ENCODE measurements at places on chromosomes 2 and 18.

DNA sequence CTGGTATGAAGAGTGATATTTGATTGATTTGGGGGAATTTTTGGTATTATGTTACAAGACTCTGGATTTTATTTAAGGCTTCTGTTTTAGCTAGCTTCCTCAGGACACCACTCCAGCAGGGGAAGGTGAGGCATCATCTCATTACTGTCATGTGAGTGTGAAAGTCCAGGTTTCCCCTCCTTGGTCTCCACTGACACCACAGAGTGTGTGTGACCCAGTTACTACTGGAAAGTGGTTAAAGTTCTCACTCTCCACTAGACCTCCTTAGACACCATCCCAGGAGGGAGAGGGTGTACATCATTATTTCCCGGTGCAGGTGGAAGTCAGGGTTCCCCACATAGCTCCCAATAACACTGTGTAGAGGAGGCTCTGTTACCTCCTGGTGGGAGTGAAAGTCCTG lies 35.8 kb upstream of the EPG5 start:
- DNase-seq: no peak

GRCh38 chr2:241546771-241547498 lies 11.6 kb upstream of the BOK start:
- no peak for DNase-seq

- DNase-seq: no peak
Observed at GRCh38 chr2:143532061-143532460, 402.8 kb downstream of the ARHGAP15 start.

DNA sequence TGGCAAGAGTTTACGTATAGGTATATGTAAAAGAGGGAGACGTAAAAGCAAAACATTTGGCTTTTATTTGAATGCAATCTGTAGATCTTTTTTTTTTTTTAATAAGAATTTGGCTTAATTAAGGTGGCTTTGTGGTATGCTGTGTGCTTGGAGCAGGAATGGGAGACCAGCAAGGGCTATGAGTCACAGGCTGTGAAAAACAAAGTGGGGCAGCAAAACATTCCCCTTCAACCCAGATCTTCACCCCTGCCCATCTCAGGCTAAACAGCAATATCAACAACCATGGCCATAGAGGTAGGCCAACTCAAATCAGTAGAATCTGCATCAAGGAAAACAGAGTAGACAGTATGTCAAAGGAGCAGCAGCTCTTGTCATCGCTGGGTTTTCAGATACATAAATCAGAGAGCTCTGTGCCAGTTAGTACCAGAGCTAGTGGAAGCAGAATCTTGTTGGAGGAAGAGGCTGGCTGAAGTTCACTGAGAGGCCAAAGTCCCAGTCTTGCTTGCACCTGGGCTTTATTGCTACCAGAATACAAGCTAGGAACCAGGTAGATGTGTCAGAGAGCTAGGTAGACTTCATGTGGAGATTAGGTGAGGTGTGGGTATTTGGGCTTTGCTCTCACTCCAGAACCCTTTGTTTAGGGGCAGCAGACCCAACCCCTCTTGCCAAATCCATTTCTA lies 191.5 kb upstream of the FANCL start:
- no peak for DNase-seq

DNA sequence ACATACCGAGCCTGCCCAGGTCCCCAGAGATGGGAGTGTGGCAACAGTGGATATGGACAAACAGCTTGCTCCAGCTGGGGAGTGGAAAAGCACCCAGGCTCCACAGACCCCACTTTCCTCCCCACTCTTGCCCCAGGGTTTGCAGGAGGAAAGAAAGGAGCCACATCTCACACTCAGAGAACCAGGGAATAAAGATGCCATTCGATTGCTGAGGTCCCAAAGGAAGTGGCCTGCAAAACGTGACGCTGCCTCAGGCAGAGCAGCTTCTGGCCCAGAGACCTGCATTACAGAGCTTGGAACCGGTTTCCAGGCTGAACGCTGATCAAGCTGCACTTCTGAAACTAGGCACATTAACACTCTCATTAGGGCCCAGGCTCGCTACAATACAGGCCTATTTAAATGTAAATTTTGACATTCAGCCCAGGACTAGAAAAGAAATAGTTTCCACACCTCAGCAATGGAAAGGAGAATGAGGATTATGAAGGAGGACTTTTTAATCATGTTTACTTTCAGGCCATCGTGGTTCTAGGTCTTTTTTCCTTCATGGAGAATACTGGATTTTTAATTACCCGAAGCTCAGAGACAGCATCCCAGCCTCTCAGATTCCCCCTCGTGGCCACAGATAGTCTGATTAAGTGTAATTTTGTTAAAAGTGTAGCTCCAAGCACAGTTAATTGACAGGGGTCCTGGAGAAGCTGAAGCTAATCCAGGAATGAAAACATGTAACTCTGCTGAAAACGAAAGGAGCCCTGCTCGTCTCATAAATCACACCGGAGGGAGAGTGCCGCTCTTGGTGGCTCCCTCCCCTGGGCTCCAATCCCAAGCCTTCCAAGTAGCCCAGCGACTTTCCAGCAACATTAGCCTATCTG lies 221.3 kb upstream of the RAB6C start:
- no peak for DNase-seq

DNA sequence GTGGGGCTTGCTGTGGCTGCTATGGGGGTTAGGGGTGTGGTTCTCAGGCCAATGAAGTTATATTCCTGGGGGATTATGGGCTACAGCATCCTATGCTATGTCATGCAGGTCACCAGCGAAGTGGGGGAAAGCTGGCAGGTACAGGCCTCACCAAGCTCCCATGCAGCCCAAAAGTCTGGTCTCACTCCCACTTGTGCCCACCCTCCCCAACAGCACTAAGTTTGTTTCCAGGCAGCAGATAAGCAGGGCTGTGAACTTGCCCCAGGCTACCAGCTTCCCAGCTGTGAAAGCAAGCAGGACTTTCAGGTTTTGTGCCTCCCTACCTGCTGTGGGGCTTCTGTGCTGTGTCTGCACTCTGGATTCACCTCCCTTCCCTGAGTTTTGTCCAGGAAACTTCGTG lies 469.7 kb downstream of the CPS1 start:
- no peak for DNase-seq

GRCh38 chr18:36901277-36901701 lies 72.4 kb downstream of the KIAA1328 start:
- no peak for DNase-seq

DNA sequence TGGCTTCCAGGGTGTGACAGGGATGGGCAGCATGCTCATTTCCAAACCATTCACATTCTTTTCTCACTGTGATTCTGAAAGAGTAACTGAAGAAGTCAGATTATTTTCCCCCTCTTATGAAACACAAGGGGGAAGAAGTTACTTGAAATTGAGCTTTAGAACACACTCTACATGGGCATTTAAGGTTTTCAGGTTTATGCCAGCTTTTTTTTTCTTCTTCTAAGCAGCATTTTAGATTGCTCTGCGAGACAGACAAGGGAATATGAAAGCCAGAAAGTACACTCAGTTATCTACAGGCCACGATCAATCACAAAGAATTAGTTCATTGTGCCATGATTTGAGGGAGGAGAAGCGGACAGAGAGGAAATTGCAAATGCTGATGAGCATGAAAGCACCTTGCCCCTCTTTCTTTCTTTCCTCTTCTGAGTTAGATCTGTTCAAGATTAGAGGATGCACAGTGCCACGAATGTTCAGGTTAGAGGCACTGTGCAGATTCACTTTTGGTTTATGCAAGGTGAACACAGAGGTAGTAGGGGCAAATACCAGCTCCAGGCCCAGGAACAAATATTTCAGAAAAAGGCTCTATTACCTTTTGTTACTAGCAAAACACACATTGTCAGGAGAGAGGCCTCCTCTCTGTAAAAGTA lies 49.2 kb downstream of the CXCR4 start:
- DNase-seq: no peak

DNA sequence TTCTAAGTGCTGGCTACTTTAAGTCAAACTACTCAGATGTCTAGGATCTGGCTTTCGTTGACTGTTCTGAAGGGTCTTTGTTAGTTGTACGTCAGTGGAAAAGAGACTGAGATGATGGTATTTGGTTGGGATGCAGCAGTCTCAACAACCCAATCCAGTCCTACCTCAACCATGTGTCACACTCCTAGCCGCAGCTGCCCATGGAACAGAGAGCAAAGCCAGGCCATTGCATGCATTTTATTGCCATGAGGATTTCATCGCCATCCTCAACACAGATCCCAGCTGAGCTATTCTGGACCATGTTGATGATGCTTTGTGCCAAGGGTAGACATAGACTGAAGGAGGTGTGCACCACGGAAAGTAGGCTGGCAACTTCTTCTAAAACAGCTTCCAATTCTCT lies 97.3 kb upstream of the STK39 start:
- DNase-seq: no peak

- DNase-seq: no peak
Observed at GRCh38 chr18:5103286-5103685, 93.8 kb downstream of the AKAIN1 start.

DNA sequence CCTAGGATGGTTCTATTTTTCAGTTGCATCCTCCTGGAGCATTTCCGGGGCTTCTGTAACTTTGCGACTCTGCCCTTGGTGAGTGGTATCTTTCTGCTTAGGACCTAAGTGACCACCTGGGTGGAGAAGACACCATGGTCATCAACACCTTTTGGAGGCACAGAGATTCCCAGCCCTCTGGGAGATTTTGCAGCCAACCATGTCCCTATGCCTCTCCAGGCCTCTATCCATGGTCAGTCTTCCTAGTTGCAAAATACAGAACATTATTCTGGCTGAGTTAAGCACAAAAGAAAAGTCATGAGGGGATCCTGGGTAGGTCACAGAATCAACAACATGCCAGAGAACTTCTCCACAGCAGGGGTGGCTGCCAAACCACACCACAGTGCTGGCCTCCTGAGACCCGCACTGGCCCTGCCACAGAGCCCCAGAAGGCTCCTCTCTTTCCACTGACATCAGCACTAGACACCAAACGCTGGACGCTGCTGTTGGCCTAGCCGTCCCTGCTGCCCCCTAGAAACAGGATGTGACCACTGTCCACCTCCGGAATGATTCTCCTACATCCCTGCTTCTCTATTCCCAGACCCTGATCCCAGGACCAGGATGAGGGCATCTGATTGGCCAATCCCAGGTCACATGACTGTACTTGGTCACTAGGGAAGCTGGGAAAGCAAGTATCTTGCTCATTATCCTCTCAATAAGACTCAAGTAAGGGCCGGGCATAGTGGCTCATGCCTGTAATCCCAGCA lies 47.7 kb downstream of the SMAD7 start:
- no peak for DNase-seq

DNA sequence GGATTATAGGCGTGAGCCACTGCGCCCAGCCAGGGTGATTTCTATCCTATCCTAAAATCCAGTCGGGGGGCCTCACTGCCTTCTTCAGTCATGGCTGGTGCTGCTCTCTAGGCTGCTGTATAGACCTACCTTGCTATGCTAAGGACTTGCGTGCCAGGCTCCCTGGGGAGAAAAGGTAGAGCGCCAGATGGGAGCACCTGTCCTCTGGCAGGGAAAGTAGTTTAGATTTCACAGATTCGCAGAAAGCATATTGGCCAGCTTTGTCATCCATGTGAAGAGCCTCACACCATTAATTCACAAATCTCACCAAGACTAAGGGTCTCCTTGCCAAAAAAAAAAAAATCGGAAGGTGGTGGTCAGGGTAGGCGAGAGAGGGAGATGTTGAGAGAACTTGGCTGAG lies 217.6 kb downstream of the ATAD2B start:
- DNase-seq: no peak

GRCh38 chr2:154914561-154914960 lies 216.1 kb downstream of the KCNJ3 start:
- no peak for DNase-seq

GRCh38 chr2:54947646-54948045 lies 102.6 kb downstream of the RTN4 start:
- DNase-seq: no peak

GRCh38 chr18:9737472-9738121 lies 29.5 kb downstream of the RAB31 start:
- no peak for DNase-seq

DNA sequence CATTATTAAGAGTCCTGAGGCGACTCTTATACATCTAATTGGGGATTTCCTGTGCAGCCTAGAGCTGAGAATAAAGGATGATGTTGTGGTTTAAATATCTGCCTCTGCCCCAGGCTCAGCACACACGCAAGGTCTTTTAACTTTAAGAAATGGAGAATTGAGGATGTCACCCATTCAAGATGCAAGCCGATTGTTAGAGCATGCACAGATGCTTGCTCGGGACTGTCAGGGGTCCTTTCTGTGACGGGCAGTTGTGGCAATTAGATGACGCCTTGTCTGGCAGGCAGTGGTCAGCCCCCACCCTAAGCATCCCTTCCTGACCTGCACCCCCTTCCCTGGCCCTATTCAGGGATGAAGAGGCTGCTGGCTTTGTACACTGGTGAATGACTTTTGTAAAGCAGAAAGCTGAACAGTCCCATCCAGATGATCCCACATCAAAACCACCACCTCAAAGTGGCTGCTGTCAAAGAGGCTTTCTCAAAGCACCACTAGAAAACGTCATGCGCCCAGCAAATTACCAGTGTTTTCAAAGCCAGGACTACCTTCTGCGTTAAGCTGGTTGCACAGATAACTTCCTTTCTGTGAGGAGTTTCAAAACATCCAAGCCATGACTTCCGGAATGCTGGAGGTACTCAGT lies 23.7 kb downstream of the FAM178B start:
- no peak for DNase-seq

- DNase-seq: no peak
Observed at GRCh38 chr2:189583227-189584198, 2.9 kb upstream of the SLC40A1 start.

GRCh38 chr2:195279840-195280427 lies 377.1 kb upstream of the SLC39A10 start:
- no peak for DNase-seq

- DNase-seq: no peak
Observed at GRCh38 chr2:145412155-145412554, 892.2 kb upstream of the ZEB2 start.

- DNase-seq: no peak
Observed at GRCh38 chr2:71922499-71923142, 225.0 kb downstream of the CYP26B1 start.

DNA sequence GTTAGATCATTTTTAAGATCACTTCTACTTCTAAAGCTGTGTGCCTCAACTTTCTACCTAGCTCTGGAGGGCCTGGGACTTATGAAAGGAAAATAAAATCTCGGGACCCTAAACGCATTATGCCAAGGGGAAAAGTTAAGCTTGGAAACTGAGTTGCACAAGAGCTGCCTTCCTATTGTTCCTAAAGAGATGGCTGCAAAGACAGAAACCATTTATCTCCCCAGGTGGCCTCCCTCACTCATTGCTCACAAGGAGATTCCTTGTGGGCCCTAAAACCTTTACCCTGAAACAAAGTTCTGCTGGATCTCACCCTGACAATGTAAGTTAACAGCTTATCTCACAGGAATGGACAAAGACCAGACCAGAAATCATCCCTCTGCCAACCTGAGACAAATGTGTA lies 26.8 kb downstream of the TUBB6 start:
- DNase-seq: no peak

Data from NCI-H2029 treated with DMSO at 0.1 percent for 48 hours (cell line).